ENCODE measurements at places on chromosomes 2 and 18.

GRCh38 chr2:6089474-6089873 lies 397.3 kb downstream of the SOX11 start:
- no peak for DNase-seq

DNA sequence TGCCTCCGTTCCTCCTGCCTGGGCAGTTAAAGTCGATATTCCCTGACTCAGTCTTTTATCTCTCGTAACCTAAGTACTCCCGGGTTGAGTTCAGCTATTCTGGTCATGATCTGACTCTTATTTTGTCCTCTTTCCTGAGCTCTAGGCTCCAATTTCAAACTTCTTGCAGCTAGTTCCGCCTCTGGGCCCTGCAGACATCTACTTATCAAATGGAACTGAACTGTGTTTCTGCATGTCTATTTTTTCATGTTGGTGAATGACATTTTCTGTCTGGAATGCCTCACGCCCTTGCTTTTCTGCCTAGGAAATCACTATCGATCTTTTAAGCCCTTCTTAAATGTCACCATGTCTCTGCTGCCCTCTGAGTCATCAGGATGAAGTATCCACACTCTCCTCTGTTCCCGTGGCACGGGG lies 101.5 kb downstream of the VAPA start:
- no peak for DNase-seq

DNA sequence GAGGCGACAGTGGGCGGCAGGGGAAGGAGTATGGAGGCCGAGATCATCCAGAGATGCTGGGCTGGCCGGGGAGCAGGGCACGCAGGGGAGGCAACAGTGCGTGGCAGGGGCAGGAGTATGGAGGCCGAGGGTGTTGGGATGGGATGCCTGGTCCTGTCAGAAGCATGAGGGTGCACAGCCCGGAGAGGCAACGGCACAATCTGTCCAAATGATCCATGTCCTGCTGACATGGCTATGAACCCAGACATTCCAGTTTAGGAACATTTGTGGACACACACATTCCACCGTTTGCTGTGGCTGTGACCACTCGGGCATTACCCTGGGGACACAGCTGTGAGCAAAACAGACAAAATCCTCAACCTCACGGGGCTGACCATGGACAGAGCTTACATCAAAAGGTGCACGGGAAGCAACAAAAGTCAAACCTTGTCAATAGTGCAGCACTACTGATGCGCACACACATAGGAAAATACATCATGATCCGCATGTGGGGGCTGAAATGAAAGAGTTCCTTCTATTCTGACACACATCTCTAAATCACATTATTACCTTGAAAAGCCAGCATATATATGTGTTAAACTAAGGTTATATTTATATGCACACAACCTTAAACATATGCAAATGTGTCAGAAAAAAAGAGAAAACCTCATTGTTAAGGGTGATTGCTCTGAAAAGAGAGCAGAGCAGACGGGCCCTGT lies 144.0 kb upstream of the GPC1 start:
- no peak for DNase-seq

DNA sequence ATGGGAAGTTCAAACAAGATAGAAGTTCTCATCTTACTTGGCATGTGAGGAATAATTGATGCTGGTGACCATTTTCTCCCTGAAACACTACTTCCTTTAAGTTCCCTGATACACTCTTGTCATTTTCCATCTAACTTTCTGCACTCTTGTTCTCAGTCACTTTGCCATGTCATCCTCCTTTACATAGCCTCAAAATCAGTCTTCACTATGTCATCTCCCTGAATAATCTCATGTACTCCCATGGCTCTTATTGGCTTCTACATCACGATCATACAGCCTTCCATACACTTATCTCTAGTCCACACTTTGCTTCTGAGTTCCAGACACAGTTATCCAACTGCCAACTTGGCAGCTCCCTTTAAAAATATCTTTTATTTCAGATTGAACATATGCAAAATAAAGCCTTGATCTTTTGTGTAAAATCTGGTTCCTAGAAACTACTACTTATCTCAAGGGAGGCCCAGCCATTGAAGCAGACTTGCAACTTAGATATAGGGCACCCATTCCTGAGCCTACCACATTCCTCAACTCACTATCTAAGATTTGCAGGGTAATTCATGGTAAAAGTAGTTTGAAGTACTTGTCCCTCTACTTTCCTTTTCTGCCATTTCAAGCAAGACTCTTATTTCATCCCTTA lies 1070.2 kb upstream of the NXPH2 start:
- DNase-seq, result no peak

GRCh38 chr18:55552526-55553189 lies 35.3 kb downstream of the TCF4 start:
- DNase-seq, result no peak

- DNase-seq, result no peak
These were observed 16.5 kb downstream of the SMARCAL1 start for GRCh38 chr2:216428618-216429350.

DNA sequence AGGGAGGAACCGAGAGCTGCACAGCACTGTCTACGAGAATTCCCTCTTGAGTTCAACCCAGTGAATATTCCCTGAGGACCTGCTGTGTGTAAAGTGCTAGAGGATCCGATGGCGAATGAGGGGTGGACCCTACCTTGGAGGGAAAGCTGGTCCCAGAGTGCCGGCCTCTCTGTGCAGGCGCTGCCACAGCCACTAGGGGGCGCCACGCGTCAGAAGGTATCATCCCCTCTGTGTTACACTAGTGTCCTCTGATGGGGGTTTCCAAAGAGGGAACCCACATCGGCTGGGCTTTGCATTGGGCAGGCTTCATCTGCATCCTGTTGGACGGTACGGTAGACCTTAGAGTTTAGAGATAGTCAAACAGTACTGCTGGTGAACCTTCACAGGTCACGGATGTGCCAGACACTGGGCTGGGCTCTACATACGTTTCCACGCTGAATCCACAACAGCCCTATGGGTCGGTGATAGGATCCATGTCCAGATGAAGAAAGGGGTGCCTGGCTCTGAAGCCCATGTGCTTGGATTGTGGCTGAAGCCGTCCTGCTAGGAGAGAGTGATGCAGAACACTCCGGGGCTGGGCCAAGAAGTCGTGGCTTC lies 39.0 kb downstream of the COA5 start:
- no peak for DNase-seq
